Esophagus squamous epithelium (tissue), 5 donors: ENCODE measurements at places on chromosomes 5 and 9.

- no peak for DNase-seq
Measured at GRCh38 chr9:7549249-7549648, 250.3 kb downstream of the DMAC1 start.

GRCh38 chr5:89260254-89260653 is 377.3 kb upstream of the MEF2C start:
- no peak for DNase-seq

- DNase-seq = no peak
Measured at GRCh38 chr5:81896764-81897163, 75.1 kb upstream of the ATG10 start.

DNA sequence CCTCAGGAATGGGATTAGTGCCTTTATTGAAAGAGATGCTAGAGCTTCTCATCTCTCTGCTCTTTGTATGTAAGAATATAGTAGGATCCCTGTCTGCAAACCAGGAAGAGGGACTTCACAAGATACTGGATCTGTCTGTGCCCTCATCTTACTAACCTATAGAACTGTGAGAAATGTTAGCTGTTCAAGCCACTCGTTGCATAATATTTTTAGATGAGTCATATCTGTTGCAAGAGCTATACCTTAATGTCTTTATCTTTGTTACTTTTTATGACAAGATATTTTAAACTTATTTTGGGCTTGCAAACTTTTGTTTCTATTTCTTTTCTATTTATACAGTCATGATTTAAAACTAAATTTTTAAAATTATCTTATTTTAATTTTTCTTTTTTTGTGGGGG is 1296.8 kb upstream of the CDH6 start:
- no peak for DNase-seq

GRCh38 chr5:40841068-40841805 is at the start of gene CARD6:
Gene CARD6 (plus strand): TSS chr5:40841367. CDS start chr5:40841383, 16 bp downstream.
- DNase-seq = no peak

- no peak for DNase-seq
Measured at GRCh38 chr9:121182101-121182836, 19.4 kb downstream of the RAB14 start.

- peak; percentile 32 for DNase-seq
Measured at GRCh38 chr5:115296124-115297022, at the start of gene CCDC112. Gene CCDC112 (minus strand): TSS chr5:115296654. CDS start chr5:115296543, 111 bp downstream.

DNA sequence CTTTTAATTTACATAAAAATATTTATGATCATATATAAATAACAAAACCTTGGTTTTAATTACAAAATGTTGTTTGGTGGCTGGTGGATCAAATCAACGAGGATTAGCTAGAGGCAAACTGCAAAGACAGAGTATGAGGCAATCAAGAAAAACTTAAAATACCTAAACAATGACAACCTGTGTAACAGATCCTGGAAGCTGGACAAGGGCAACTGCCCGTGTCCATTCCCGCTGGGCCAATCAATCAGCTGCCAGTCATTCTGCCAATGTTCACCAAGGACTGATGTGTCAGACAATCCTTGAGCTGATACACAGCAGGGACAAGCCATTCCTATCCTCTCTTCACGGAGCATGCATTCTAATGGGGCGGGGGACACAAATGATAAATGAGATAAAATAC is 3.2 kb upstream of the TENT4A start:
- no peak for DNase-seq

- no peak for DNase-seq
Measured at GRCh38 chr5:65198456-65199120, 283.1 kb downstream of the ADAMTS6 start.

DNA sequence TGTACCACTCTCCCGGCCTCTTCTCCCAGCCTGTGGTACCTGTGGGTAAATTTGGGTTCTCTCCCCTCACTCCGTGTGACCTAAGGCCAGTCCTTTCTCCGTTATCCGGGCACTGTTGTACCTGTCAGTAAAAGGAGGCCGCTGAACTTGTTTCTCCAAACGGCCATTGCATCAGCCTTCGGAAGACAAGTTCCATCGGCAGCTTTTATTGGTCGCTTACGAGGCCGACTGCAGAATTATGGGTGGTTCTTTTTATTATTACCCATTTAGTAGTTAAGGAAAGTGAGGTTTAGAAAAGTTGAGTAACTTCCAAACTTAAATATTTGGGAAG is 558 bp downstream of the GRPEL2 start:
- DNase-seq = no peak

DNA sequence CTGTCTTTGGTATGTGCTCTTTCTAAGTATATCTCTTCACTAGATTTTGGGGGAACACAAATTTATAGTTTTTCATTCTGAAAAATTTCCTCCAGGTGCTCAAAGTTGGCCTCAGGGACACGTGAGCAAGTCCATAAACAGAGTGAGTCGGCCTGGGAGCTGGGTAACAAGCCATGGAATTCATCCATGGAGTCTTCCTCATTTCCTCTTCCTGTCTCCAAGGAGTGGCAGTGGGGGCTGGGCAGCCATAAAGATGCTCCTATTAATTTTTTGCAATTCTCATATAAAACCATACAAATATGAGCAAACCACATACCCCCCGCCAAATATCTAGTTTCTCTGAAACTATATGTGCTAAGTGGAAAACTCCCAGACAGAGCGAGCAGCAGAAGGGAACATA is 136.6 kb upstream of the OTULINL start:
- DNase-seq = no peak

GRCh38 chr9:78325846-78326360 is 29.0 kb downstream of the PSAT1 start:
- no peak for DNase-seq

GRCh38 chr9:134165357-134166315 is 1.3 kb upstream of the RNU6ATAC start:
- no peak for DNase-seq

DNA sequence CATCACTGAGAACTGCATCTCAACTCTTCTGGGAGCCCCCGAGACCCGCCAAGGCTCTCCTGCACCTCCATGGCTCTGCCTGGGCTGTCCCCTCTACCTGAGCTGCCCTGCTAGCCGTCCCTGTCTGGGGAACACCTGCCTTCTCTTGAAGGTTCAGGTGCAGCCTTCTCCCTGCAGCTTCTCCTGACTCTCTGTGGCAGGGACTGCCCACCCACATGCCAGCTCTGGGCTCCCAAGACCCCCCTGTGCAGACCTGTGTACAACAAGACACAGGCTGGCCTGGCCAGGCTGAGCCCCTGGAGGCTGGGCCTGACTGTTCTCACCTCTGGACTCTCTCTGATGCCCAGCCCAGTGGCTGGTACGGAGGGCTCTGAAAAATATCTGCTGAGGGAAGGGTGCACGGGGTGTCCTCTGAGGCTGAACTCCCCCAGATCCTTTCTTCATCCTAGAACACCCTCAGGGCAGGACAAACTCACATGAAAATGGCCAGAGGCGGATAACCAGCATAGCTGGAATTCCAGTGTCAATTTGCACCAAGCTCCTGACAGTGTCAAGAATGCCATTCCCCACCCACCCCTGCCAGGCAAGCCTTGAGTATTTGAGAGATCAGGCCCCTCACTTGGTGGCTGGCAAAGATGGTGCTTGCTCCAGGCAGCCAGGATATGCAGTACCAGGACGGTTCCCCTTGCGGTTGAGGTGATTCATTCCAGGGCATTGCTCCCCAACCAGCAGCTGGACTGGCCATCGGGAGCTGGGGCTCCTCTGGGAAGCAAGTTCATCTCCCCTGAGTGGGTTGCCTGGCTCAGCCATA is 40.9 kb upstream of the SLC25A51 start:
- DNase-seq = no peak

DNA sequence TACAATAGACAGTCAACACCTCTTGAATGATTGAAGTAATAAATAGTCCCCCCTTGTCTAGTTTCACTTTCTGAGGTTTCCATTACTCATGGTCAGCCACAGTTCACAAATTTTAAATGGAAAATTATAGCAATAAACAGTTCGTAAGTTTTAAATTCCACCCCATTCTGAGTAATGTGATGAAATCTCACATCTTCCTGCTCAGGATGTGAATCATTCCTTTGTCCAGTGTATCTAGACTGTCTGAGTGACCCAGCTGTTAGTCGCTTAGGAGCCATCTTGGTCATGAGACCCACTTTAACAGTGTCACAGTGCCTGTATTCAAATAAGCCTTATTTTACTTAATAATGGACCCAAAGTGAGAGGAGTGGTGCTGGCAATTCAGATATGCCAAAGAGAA is 311.6 kb upstream of the PRR16 start:
- no peak for DNase-seq

DNA sequence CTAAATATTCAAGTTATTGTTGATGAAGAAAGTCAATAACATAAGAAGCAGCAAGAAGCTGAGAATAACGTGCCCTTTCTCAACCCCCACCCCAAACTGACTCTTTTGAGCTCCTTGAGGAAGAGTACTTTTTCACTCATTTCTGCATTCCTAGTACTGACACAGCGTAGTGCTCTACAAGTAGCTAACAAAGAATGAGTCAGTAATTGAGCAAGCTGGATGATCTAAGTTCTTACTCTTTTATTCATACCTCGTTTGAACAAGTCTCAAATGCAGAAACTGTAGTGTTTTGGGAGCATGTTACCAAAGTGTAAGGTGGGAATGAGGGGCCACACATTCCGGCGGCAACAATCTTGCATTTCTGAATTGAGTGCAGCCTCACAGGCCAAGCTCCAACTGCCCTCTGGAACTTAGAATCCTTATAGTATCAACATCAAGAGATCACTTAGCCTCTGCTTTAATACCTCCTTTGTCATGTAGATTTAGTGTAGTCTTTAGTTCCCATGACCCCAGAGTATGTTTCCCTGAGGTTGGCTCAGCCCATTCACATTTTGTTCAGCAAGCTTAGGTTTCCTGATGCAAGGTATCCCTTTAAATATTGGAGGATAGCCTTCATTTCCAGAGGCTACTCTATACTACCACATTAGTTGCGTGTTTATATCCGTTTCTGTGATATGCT is 152.0 kb downstream of the PRR16 start:
- DNase-seq = no peak

DNA sequence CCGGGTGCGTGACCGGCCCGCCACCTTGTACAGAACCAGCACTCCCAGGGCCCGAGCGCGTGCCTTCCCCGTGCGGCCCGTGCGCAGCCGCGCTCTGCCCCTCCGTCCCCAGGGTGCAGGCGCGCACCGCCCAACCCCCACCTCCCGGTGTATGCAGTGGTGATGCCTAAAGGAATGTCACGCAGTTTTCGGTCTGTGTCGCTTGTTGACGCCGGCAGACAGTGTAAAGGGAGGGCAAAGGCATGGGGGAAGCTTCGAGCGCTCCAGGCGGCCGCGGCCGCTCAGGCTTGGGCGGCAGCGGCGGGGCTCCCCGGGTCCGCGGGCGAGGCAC is 1.3 kb downstream of the LRRC26 start:
- no peak for DNase-seq

- DNase-seq = no peak
Measured at GRCh38 chr9:72924154-72924790, 28.6 kb downstream of the ALDH1A1 start.

GRCh38 chr9:124012368-124013301 is 1.1 kb downstream of the LHX2 start:
- no peak for DNase-seq

GRCh38 chr9:134688231-134688630 is 46.6 kb downstream of the COL5A1 start:
- DNase-seq = no peak

GRCh38 chr9:99516657-99517049 is 294.6 kb downstream of the SEC61B start:
- no peak for DNase-seq

DNA sequence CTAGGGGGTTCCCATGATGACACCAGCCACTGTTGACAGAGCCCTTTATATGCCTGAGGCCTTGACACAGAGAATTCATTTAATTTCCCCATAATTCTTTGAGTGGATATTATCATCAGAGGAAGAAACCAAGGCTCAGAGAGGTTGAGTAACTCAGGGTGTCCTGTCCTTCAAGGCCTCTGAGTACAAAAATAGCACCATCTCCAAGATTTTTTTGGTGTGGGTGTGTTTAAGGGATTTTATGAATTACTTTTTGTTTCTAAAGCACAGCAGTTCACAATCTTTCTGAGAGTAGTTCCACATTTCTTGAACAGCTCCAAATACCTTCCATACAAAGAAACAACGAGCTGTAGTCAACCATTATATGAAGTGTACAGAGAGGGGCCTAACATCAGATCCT is 6.2 kb upstream of the GSN start:
- DNase-seq = no peak

DNA sequence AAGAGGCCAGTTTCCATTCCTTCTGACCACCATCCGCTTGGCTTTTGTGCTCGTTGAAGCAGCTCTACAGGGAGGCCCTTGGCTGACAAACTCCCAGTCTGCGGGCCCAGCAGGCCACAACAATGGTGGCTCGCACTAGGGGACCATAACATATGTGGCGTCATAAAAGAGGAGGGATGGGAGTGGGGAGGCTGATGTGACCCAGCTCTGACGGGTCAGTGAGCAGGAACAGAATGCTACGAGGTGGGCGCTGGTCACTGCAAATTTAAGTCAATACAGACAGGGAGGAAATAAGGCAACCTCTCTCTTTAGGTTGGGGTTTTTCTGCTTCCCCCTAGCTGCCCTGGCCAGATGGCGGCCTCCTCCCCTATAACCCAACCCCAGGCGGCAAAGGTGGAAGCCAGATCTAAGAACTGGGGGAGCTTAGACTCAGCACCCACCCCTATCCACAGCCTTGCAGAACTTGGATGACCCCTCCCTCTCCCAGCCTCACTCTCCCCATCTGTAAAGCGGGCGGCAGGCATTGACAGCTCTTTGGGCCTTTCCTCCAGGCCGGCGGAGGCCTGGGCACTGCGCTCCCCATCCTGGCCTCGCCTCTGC is 778 bp downstream of the FRRS1L start:
- no peak for DNase-seq

- no peak for DNase-seq
Measured at GRCh38 chr9:89806371-89807100, 201.7 kb downstream of the GADD45G start.

DNA sequence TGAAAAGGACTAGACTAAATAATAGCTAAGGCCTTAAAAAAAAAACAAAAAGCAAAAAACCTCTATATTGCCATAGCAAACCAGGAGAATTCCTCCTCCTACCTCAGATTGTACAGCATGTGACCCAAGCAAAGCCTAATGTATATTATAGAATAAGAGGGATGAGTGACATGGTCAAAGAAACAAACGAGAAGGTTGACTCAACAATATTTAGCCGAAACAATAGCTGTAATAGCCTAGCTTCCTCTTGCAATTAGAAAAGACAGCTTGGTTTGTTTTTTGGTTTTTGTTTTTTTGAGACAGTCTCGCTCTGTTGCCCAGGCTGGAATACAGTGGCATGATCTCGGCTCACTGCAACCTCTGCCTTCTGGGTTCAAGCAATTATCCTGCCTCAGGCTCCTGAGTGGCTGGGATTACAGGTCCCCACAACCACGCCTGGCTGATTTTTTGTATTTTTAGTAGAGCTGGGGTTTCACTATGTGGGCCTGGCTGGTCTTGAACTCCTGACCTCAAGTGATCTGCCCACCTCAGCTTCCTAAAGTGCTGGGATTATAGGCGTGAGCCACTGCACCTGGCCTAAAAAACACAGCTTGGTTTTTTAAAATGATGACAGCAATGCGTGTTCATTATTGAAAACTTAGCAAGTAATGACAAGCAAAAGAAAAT is 5.6 kb downstream of the NLN start:
- DNase-seq = no peak

DNA sequence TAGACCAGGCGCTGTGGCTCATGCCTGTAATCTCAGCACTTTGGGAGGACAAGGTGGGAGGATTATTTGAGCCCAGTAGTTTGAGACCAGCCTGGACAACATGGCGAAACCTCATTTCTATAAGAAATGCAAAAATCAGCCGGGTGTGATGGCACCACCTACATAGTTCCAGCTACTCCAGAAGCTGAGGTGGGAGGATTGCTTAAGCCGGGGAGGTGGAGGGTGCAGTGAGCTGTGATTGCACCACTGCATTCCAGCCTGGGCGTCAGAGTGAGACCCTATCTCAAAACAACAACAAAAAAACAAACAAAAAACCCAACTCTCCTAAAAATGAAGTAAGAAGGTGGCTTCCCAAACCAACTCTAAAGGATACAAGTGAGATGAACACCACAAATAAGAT is 23.0 kb downstream of the IARS1 start:
- DNase-seq = no peak
